ENCODE measurements at places on chromosomes 2 and 18.
A peak's percentile ranks its signal among the peaks of the same experiment; 100 is the strongest.

- no peak for DNase-seq
Observed at GRCh38 chr2:126372406-126372805, 283.6 kb upstream of the GYPC start.

DNA sequence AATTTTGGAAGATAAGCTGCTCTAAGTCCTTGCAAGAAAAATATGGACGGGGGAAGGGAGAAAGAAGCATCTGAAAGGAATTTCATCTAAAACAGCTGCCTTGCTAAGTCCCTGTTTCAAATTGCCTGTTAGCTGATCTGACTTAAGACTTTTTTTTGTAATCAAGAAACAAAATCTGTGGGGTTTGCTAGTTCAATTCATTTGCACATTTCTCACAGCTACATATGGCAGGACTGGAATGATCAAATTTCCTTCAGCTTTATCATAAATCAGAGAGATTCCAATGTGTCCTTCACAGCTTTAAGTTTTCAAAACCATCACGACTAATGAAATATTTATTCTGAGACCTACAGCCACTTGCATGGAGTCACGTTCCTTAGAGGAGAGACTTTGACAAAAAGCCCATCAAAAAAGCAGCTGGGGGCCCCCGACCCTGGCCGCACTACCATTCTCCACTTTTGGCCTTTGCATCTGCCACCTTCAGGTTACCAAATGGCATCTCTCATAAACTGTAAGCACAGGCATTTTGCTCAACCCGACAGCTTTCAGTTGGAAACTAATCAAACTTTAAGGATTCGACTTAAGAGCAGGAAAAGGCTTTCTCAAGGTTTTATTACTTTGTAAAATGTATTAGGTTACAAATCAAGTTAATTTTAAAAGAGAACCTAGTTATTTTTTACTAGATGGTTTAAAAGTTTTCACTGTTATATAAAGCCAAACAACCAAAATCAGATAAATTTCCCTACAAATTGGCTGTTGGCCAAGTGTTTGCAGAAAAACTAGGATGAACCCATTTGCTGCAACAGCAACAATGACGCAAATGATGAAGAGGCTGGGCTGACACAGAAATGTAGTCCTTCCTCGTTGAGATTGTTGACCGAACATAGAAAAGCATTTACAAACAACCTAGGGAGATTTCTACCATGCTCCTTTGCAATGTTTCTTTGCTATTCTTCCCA, 100.4 kb upstream of the RND3 start:
- no peak for DNase-seq

DNA sequence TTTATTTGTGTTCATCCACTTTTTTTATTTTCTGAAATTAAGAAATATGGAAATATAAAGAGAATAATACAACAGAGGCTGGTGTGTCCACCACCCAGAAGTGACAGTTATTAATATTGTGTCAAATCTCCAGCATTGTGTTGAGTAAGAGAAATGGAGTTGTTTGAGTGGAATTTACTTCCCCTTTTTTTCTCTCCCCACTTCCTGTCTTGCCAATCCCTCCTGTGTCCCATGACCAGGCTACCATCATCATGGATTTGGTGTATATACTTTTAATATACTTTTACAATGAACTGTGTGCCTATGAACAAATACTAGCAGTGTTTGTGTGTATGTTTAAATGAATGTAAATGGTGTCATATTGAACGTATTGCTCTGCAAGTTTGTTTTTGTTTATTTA, 276.9 kb upstream of the SKOR2 start:
- DNase-seq: no peak

- DNase-seq: no peak
Observed at GRCh38 chr2:77588438-77588837, 66.3 kb upstream of the LRRTM4 start.

DNA sequence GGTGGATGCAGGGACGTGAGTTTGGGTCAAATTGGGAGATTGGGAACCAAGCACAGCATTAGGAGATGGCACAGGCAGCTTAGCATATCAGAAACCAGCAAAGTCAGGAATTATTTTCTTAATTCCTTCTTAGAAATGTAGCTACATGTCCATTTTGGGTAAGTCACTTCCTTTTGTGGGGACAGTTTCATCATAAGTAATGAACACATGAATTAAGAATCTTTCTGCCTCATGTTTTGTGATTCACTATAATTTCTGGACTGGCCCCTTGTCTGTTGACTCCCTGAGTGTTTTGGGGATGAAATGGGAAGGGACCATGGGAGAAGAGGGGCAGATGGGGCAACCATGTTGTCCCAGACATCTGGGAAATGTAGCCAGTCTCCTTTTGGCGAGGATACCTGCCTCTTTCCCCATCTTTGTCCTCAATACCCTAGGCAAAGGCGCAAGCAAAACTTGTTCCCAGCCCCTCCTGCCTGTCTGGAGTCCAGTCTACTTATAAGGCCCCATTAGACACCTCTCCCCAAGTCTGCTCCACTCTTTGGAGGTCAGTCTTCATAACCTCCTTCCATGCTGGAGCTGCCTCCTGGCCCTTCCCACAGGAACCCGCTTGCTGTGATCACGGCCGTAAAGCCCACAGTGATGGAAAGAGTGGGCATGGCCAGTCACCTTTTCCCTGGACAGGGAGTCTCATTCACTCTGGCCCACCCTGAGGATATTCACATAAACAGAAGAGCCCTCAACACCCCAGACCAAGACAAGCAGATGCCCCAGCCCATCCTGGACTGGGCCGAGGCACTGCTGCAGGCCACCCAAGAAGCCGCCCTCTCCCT, 25.7 kb downstream of the MTHFD2 start:
- DNase-seq: no peak

DNA sequence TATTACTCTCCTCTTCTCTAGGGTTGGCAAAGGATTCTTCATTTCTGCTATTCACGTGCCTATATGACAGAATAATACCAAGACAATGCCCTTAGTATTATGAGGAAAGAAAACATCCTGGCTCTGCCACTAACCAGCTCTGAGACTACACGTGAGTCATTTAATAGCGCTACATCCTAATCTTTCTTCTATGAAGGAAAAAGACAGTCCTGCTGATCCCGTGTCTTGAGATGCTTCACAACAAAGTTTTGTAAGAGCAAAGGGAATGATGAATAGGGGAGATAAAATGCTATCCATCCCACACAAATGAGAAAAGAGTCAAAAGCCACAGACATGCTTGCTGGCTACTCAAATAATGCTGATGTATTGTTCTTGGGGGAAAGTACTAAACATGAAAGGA, 152.8 kb downstream of the PID1 start:
- no peak for DNase-seq

DNA sequence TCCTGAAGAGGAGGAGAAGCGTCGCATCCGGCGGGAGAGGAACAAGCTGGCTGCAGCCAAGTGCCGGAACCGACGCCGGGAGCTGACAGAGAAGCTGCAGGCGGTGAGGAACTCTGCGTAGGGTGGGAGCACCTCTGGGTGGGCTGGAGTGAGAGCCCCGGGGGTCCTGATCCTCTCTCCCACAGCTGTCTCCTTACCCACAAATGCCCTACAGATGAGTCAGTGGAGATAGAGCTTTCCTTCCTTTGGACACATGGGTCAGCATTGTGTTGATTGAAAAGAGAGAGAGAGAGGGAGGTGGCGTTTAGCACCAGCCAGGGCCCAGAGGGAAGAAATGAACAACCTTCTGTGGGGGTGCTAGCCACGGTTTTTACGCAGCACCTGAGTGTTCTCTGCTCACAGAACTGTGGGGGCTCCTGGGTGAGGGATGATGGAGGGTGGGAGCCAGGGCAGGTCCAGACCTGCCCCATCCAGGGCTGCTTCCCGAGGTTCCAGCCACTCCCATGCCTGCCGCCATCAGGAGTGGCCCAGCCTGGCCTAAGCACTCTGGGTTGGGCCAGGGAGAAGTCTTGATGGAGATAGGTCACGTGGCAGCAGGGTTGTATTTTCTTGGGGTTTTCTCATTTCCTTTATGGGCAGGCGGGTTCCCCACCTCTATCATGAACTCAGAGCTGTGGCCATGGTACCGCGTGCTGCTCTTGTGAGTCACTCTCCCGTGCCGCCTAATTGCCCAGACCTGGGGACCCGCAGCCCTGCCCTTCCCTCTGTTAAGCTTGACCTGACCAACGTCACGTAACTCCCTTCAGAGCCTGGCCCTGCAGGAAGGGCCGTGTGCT, 16.3 kb downstream of the FOSL2 start:
- peak; percentile 31 for DNase-seq

GRCh38 chr2:112480530-112481049, 1.4 kb upstream of the TTL start:
- DNase-seq: no peak

DNA sequence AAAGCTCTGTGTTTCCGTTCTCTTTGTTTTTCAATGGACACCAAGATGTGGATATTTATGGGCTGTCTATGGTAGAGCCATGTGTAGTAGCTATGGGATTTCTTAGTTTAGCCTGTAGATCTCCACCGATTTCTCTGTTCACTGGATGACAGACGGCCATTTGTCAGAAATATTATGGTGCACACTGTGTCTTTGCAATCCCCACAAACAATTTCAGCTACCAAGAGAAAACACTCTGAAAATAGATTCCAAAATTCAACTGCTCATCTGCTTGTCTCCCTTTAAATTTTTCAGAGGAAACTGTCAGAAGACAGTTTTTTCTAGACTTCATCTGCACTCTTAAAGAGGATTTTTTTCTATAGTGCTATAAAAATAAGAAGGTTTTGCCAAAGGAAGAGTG, 166.8 kb downstream of the CD226 start:
- DNase-seq: no peak

DNA sequence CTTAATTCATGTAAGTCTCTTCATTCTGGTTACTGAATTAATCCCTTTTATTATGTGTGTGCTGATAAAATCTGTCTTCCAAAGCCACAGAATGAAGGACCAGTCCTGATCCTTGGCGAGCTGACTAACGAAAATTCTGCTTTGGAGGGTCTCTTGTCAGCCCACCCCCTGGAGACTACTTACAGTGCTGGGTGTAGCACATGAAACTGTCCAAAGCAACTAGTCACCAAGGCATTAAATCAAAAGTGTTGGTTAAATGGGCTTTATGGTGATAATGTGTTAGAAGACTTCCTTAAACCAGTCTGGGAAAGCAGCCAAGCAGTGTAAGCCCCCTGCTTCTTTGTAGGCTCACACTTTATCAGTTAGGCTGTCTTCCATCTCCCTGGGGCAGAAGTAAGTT, 420.2 kb downstream of the SUCLG1 start:
- DNase-seq: no peak

DNA sequence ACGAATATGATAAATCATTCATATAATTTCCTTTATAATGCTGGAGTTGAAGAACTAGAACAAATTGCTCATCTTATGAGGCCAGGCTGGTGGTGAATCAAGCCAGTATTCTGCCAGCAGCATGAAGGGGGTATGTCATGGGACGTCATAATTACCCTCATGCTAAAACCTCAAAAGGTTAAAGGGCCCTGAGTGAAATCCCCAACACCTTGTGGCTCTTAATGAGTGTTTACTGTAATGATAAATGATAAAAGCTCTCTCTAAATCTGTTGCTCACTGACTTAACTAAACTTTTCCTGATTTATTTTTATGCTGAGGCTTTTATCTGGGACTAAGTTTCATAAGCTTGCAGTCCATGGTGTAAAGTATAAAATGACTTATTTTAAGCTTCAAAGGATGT, 18.3 kb upstream of the NEDD4L start:
- DNase-seq: no peak

GRCh38 chr2:235841863-235842262, 326.3 kb downstream of the GBX2 start:
- DNase-seq: no peak

DNA sequence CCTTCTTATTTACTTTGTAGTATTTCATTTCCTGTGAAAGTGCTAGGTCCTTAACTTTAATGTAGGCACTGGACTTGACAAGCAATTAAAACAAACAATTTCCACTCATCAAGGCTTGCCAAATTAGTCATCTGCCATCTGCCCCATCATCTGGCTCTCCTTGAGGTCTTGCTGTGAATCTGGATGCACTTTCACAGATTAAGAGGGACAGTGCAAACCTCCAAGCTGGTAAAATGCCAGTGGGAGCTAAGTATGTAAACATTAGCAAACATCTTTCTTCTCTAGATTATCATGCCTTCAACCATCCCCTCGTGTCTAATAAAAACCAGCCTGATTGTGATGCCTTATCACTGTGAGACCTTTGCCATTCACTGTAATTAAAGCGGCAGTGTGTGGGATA, 402.9 kb downstream of the ERBB4 start:
- DNase-seq: no peak

DNA sequence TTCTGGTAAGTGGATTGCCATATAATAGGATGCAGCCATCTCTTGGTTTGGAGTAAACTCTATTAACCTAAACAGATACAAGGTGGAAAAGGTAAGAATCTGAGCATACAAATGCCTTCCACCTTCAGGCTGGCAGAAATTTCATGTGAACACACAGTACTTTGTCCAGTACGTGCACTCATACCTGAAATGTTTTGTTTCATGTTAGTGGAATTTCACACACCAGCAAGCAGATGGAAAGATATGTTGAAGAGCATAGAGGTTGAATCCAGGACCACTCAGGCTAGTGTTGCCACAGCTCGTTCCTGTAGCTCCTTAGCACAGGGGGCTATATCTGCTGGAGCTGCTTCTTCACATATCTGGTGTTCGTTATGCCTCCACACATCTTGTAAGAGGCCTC, 34.0 kb downstream of the CRIM1 start:
- DNase-seq: no peak

DNA sequence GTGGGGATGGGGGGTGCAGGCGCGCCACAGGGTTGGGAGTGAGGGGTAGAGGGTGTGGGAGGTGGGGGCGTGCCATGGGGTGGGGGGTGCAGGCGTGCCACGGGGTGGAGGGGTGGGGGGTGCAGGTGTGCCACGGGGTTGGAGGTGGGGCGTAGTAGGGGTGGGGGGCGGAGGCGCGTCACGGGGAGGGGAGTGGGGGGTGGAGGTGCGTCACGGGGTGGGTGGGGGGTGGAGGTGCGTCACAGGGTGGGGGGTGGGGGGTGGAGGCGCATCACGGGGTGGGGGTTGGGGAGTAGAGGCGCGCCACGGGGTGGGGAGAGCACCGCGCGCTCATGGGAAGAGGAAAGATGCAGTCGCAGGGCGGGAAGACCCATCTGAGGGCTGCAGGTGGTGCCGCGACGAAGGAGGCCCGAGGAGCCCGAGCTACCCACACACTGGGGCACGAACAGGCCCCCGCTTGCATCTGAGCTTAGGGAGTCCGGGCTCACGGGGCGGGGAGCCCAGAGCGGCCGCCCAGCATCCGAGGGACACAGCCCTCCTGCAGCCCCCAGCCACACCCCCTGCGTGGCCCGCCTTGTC, 37.5 kb downstream of the SNED1 start:
- peak; percentile 87 for DNase-seq
